AG09319 (cell line): ENCODE measurements at places on chromosomes 6 and 20.

DNA sequence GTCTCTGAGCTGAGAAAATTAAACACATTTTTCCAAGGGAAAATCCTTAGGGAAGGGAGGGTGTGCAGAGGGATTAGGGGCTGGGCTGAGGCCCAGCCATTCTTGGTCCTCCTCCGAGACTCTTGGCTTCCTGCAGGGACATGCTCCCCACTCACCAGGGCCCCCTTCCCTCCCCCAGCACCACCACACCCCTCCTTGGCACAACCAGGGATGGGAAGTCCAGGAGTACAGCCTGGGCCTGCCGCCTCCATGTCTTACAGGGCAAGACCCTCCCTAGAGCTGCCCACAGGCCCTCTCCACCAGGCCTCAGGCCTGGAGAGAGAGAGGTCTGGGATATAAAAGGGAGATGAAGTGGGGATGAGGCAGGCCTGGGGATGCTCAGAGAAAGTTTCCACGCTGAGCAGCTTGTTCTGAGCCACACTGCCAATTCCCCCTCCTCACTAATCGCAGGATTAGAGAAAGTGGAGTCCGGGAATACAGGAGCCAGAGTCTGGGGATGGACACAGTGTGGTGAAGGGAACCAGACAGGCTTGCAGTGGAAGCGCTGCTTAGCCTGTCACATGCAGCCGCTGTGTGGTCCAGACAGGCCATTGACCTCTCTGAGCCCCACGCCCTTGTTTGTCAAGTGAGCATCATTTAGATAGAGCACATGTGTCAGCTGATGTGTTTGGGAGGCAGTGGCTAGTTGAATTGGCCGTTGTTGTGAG, 105.5 kb downstream of the MRPL14 start:
- no peak for DNase-seq

- no peak for DNase-seq
Observed at GRCh38 chr6:126385536-126385935, 45.6 kb downstream of the CENPW start.

GRCh38 chr6:34247481-34248197, 1.2 kb downstream of the SMIM29 start:
- DNase-seq: no peak

DNA sequence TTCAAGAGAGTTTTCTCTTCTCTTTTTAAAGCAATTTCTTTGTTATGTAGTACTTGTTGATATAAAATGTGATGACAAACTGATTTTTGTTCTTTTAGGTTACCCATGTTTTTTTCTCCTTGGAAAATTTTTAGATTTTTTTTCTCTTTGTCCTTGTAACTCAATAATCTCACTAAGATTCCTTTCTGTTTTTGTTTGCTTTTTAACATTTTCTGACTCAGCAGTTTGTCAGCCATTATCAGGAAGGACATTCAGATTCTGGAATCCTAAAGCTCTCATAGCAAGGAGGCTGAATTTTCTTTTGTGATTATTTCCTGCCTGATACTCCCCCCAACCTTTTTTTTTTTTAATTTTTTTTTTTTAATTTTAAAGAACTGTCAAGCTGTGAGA, 75.2 kb upstream of the CITED2 start:
- no peak for DNase-seq

- DNase-seq: no peak
Observed at GRCh38 chr6:154488802-154489437, 21.6 kb downstream of the CNKSR3 start.

DNA sequence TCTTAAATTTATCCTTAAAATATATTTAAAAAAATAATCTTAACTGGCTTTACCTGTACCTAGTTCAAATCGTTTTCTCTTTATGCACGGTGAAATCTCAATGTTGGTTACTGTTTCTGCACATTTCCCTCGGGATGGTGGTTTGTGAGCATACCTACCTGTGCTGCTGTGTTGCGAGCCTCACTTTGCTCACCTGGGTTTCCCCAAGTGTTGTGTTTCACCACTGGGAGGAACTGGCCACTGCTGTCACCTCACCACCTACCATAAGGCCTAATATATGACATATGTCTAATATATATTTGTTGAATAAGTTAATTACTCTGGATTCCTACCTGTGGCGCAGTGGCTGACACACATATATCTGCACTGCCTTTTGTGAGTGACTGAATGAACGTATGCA, 493.5 kb upstream of the FLRT3 start:
- DNase-seq: no peak

GRCh38 chr6:25710287-25710686, 44.3 kb upstream of the SLC17A4 start:
- no peak for DNase-seq

DNA sequence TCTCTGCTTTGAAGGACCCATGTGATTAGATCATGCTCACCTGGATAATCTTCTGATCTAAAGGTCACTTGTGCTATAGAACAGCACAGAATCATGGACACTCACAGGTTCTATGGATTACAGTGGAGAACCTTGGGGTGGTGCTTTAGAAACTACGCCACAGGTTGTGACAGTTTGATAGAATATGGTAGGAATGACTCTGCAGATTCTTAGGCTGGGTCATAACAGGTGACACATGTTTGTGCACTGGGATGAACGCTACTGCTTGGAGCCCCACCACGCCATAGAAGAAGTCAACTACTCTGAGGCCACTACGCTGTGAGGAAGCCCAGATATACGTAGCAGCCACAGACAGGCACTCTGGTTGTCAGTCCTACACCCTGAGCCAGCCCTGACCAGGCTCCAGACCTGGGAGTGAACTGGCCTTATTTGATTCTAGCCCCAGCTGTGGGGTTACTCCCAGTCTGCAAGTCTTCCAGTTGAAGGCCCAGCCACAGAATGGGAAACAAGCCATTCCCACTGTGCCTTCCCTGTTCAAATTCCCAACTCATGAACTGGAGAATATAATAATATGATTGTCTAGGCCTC, 99.0 kb upstream of the SLC24A3 start:
- DNase-seq: no peak

DNA sequence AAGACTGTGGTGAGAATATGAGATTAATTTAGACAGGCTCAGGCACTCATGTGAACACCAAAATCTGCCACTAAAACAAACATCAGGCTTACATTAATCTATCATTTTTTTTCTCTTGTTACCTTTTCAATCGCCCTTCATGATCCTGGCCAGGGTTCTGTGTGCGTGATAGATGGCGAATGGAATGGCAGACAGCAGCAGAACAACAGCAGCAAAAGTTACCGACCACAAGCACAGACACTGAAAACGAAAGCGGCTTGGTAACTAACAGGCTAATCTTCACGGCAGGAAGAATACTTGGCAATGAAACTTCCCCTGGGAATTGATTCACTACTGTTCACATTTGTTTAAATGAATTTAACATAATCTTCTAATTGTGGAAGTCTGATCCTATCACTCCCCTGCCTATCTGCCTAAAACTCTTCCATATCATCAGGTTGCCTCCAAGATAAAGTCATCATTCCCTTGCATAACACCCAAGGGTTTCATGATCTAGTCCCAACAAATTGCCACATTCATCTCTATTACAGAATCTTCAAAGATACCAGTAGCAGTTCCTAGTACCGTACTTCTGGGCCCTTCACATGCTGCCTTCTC, 28.7 kb downstream of the PTPRK start:
- peak; percentile 61 for DNase-seq

GRCh38 chr6:23218751-23219150, 649.4 kb downstream of the HDGFL1 start:
- DNase-seq: no peak

DNA sequence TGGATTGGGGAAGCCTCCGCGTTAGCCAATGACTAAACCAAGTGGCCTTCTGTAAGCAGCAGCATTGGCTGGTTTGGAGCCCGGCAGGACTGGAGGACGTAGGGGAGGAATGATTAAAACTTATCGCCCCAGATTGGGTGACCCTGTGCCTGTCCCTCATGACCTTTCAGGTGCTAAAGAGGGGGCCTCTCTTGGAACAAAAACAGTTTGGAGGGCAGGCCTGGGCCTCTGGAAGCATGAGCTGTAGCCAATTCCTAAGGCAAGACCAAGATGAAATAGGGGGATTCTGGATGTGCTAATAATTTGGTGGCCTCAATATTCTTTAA, 1.4 kb downstream of the GMPR start:
- DNase-seq: no peak

DNA sequence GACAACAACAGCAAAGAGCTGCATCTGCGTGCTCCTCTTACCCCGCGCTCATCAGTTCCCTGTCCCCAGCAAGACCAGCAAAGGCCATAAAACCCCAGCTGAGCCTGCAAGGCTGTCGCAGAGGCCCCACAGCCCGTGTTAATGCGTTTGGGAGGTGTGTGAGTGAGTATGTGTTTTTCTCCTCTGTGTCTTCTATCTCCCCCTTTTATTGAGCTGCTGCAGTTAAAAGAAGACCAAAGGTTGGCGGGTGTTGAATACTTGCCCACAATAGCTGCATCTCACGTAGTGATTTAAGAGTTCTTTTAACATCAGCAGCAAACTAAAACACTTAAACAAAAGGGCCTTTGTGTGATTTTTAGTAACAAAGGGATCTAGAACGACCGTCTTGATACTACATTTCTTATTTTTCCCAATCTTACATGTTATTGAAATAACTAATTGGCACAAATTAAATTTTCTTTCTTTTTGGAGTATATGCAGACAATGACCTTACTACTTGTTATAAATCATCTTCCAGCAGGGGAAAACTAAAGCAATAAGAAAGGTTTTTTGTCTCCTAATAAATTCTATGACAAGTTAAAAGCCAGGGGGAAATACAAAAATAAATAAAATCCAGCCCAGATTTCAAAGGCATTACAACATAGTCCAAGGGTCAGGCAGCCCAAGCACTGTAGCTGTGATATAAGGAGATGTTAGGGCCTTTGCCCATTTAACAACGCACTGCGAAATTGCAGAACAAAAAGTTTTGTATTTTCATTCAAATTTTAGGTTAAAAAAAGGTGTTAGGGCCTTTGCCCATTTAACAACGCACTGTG, 27.2 kb upstream of the CNKSR3 start:
- DNase-seq: no peak

- DNase-seq: no peak
Observed at GRCh38 chr6:168157272-168158212, 78.5 kb upstream of the FRMD1 start.

DNA sequence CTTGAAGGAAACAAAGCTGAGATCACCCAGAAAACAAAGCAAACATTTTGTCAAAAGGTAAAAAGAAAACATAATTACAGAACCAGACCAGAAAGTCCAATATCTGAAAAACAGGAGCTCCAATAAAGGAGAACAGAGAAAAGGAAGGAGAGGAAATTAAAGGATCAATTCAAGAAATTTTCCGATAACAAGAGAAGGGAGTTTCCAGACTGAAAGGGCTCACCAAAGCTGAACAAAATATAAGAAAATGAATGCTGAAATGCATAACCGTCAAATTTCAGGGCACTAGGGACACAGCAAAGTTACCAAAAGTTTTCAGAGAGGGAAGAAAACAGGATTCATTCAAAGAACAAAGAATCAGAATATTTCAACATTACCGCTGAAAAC, 23.9 kb downstream of the ILRUN start:
- no peak for DNase-seq

GRCh38 chr20:59782986-59783640, 150.3 kb downstream of the SYCP2 start:
- peak; percentile 0 for DNase-seq

GRCh38 chr6:155765275-155766194, 309.9 kb upstream of the NOX3 start:
- no peak for DNase-seq

- DNase-seq: peak; percentile 27
Observed at GRCh38 chr6:56091159-56091869, 156.1 kb downstream of the COL21A1 start.

- DNase-seq: no peak
Observed at GRCh38 chr6:123380257-123380656, 256.5 kb downstream of the TRDN start.

DNA sequence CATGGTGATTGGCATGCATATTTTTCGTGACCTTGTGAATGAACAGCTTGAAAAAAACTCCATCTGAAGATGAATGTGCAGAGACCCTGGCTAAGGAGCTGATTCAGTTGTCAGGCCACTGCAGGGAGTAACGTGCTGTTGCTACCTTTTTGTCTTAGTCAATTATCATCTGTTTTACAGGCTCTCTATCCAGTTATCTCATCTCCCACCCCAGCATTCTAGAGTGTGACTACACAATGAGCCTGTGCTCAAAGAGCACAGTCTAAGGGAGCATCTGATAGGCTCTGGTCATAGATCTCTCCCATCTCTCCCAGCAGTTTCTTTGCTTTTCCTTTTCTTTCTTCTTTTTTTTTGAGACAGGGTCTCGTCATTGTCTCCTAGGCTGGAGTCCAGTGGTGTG, 45.5 kb downstream of the NDRG3 start:
- DNase-seq: no peak

DNA sequence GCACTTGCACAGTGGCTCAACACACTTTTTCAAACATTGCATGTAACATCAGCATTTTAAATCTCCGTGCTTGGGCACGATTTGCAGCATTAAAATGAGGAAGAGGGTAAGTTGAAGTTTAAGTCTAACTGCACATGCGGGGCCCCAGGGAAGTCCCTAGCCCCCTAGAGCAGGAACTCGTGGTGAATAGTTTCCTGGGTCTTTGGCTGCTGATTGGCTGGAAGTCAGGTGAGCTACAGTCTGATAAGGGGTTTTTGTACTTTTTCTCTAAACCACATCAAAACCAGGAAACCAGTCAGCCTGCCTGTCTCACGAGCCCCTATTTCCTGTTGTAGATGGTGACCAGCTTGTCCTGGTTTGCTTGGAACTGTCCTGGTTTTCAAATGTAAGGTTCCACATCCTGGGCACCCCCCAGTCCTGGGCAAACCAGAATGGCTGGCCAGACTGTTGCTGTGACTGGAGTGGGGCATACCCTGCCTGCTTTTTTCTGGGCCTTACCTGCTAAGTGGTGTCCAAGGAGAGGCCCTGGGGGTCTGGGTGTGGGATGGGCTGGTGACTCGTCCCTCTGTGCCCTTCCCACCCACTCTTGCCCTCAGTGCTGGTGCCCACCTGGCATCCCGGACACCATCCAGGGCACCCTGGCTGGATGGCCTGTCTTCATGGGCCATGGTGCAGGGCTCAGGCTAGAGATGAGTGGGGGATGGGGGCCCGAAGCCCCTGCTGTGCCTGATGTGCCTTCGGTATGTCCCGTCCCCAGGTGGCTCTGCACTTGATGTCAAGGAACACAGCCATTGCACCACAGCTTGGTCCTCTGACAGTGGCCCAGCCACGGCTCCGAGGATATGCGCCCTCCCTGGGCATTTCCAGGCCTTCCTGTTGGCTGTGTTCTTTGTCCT, 31.8 kb downstream of the SUN5 start:
- no peak for DNase-seq

DNA sequence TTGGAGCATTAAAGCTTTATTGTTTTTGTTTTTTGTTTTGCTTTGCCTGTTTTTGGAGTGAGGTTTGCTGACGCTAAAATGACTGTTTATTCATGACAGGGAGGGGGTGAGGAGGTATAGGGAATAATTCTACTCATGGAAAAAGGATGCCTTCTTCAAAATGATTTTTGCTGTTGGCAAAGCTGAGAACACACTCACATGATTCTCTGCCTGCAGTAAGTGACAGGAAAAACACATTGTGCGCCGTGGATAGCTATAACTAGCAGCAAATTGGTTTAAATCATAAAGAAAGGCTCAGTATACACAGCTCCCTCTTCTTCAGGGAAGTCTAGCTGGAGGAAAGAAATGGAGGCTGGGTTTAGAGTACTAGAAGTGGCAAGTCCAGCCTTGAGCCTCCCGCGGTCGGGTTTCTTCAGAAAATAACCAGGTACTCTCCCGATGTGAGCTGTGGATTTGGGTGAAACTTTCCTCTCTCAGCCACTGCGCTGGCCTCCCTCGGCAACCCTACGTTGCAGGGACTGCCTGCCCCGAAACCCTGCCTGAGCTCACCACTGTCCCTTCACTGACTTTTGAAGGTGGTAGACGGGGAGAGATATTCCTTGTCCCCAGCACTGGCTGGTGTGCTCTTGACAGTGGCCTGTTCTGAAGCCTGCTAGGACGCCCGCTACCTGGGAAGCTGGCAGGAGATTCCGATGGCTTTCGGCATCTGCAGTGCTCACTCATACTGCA, 278.2 kb downstream of the NRN1 start:
- DNase-seq: no peak
